ENCODE measurements at places on chromosomes 1 and 21. TPM values are rescaled to one million over a fixed set of nuclear protein-coding genes. Genes with fewer than 3 reads are reported as not detected.

DNA sequence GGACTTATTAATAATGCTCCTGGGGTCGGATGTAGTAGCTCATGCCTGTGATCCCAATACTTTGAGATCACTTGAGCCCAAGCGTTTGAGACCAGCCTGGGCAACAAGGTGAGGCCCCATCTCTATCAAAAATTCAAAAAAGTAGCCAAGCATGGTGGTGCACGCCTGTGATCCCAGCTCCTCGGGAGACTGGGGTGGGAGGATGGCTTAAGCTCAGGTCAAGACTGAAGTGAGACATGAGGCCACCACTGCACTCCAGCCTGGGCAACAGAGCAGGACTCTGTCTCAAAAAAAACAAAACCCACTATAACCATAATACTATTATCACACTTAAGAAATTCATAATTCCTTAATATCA lies 1.6 kb upstream of the DEGS1 start:
- DNase-seq = no peak

GRCh38 chr1:239288820-239289554 lies 97.4 kb upstream of the CHRM3 start:
- no peak for DNase-seq

Gene NDUFS5
- polyA plus RNA-seq = 249 TPM

Gene MAGOH
- 94.0 TPM for polyA plus RNA-seq

All from left kidney (tissue), 8 donors.